ENCODE measurements at places on chromosomes 4 and X.
A peak's percentile ranks its signal among the peaks of the same experiment; 100 is the strongest.

DNA sequence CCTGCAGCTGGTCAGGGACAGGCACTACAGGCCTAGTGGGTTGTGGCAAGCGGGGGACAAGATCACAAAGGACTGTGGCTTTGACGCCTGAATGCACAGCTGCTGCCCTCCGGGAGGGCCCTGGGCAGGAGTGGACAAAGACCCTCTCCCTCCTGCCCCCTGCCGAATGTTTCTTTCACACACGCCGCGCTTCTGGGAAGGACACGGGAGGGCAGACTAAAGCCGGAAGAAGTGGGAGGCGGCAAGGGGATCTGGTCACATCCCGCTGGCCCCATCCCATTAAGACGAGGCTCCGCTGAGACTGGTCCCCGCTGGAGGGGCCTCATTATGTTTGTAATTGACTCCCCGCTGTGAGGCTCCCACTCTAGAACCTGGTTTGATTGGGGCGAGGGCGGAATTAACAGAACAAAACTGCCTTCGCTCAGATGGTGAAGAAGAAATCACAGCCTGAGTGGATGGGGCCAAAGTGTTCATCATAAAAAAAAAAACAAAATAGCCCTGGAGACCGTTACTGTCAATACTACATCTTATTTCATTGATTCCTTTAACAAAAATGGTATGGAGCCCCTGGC, 37.8 kb upstream of the PSAPL1 start:
- DNase-seq: no peak

- DNase-seq: no peak
Measured at GRCh38 chr4:107818301-107818910, 6.3 kb upstream of the SGMS2 start.

GRCh38 chr4:182806259-182807252, 110.6 kb downstream of the DCTD start:
- DNase-seq: peak; percentile 38

- DNase-seq: no peak
Measured at GRCh38 chr4:76003035-76003434, 4.3 kb downstream of the CXCL9 start.

DNA sequence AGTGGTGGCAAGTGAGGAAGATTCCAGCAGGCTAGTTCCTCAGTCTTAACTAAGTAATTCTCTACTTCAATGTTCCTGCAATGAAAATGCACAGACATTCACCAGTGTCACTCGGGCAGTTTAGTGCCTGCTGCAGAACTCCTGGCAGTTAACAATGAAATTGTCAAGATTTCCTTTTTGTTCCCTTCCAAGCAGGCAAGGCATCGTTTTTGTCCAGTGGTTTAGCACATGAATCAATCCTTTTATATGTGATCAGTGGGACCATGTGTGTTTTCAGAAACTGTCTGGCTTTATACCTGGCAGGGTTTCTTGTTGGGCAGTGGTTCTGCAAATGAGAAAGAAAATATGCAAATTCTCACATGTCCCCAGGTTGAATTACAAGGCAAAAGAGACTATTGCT, 122.2 kb downstream of the GBA3 start:
- DNase-seq: no peak

GRCh38 chr4:163949976-163950601, 455.6 kb downstream of the TMA16 start:
- no peak for DNase-seq

- no peak for DNase-seq
Measured at GRCh38 chr4:16677001-16677944, 221.2 kb downstream of the LDB2 start.

DNA sequence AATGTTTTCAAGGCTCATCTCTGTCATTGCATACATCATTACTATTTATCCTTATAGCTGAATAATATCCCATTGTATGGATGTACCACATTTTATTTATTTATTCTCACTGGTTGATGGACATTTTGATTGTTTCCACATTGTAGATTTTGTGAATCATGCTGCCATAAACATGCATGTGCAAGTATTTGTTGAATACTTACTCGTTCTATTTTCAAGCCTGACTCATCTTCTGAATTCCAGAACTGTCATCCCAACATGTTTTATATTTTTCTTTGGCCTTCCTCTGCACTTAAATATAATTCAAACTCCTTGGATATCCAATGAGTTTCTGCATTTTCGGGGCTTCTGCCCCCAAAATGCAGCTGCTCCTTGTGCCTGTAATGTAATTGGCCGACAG, 77.6 kb downstream of the MXRA5 start:
- DNase-seq: no peak

GRCh38 chr4:72893354-72894066, 176.0 kb downstream of the COX18 start:
- DNase-seq: no peak

DNA sequence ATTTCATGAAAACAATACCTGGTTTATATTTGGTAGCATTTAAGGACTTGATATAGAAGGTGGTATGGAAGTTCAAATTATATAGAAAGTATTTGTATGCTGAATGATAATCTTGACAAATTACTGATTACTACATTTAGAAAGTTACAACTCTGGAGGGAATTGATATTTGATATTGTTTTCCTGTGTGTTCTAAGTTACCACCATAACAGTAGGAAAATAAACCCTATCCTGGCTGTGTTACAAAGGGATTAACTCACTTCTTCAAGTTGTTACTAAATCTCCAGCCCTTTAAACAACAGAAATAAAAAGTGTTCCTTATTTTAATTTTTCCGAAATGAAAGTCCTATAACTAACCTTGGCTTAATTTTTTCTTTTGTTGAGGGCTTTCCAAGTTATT, 36.6 kb downstream of the FHL1 start:
- no peak for DNase-seq

- no peak for DNase-seq
Measured at GRCh38 chr4:87575408-87575807, 32.9 kb upstream of the DSPP start.

DNA sequence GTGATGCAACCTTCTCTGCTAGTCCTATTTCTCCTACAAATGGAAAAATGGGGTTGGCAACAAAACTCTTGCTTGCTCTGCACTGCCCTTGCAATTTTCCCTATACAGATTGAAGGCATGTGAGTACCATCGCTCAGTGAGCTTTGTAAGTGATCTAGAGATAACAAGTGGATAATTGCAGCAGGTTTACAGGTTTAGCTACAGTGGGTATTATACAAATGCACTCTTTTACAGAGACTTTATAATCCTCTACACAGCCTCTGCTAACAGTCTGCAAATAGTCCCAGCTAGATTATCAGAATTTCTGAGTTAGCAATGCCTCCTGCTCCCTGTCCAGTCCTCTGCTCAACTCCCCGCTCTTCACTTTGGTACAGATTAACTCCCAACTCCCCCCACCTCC, 11.1 kb downstream of the LEF1 start:
- DNase-seq: no peak

DNA sequence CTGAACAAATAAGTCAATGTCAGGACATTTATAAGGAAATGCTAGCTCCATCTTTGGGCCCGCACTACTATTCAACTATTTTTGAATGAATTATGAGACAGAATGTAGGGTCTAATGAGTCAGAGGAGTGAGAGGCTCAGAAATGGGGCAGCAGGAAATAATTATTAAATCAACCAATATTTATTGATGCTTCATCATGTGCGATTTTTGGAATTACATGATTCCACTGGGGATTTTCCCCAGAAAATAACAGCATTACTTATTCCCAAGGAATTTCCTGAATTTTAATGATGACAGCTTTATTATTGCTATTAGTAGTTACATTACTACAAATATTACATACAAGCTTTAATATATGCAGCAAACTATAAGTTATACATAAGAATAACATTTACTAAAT, 49.3 kb upstream of the PHF8 start:
- no peak for DNase-seq

- no peak for DNase-seq
Measured at GRCh38 chrX:21457718-21458117, 83.5 kb downstream of the CNKSR2 start.

GRCh38 chrX:38575888-38576287, 14.5 kb downstream of the TSPAN7 start:
- DNase-seq: no peak

GRCh38 chrX:7090641-7091040, 56.9 kb upstream of the STS start:
- no peak for DNase-seq

GRCh38 chr4:11842620-11843263, 414.0 kb upstream of the HS3ST1 start:
- DNase-seq: peak; percentile 34

DNA sequence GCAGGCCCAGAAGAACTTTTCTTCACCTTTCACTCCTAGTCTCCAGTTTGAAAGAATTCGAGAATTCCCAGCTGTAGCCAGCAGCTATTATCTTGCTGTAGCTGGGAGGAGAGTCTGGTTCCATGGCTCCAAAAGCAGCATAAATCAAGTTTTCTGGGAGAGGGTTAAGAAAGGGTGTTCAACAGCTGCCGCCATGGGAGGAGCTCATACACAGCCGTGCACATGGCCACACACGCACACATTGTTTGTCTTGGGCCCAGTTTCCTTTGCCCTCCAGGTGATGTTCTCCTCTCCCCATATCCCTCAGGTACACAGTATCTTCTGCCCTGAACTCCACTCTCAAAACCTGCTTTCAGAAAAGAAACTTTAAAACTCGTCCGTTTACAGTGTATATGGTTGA, 4.1 kb upstream of the GPC3 start:
- DNase-seq: no peak

DNA sequence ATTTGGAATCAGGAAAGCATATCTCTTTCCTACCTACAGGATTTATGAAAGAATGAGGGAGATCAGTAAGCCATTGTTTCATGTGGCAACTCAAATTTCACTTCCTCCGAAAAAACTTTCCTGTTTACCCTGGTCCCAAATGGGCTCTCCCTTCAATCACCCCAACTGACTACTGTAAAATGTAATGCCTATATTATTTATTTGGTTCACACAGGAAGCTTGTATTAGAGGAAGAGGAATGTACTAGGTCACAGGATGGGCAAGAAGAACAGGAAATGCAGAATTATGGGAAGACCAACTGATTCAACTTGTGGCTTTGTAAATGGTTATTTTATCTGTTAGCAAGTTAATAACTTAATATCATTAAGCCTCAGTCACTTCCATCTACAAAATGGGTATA, 23.1 kb downstream of the COL4A6 start:
- no peak for DNase-seq

GRCh38 chr4:24211856-24212255, 322.0 kb upstream of the PPARGC1A start:
- DNase-seq: no peak

- DNase-seq: no peak
Measured at GRCh38 chr4:151810476-151810875, 49.7 kb upstream of the GATB start.

- peak; percentile 12 for DNase-seq
Measured at GRCh38 chr4:102319594-102319993, 25.7 kb downstream of the SLC39A8 start.

DNA sequence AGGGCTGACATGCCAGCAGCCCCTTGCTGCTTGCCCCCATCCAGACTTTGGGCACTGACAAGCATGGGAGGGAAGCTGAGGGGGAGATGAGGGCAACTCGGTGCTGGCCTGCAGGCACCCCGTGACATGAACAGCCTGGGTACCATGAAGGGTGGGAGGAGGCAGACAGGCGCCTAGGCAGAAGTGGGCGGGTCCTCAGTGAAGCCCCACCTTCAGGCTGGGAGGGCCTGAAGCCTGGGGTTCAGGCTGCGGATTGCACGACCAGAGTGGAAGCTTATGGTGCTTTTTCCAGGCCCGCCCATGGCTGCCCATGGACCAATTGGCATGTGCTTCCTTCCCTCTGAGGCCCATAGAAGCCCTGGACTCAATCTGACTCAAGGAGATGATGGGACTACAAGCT, 354.1 kb downstream of the GRIA2 start:
- no peak for DNase-seq

DNA sequence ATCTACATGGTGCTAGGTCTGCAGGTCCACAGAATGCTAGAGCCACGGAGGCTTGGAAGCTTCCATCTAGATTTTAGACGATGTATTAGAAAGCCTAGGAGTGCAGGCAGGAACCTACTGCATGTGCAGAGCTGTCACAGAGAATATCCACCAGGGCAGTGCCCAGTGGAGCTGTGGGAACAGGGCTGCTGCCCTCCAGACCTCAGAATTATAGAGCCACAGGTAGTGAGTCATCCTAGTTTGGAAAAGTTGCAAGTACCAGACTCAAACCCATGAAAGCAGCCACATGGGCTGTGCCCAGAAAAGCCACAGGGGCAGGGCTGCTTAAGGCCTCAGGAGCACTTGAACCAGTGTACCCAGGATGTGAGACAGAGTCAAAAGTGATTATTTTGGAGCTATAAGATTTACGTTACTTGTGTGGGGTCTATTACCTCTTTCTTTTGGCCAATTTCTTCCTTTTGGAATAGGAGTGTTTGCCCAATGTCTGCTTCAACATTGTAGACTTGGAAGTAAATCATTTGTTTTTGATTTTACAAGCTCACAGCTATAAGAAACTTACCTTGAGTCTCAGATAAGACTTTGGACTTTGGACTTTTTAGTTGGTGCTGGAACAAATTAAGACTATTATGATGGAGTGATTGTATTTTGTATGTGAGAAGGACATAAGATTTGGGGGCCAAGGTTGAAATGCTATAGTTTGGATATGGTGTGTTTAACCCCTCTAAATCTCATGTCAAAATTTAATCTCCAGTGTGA, 143.5 kb upstream of the CHRDL1 start:
- DNase-seq: peak; percentile 14

- DNase-seq: no peak
Measured at GRCh38 chrX:22445880-22446279, 173.2 kb downstream of the CBLL2 start.

- DNase-seq: peak; percentile 88
Measured at GRCh38 chr4:173252024-173252935, 81.9 kb downstream of the HMGB2 start.

DNA sequence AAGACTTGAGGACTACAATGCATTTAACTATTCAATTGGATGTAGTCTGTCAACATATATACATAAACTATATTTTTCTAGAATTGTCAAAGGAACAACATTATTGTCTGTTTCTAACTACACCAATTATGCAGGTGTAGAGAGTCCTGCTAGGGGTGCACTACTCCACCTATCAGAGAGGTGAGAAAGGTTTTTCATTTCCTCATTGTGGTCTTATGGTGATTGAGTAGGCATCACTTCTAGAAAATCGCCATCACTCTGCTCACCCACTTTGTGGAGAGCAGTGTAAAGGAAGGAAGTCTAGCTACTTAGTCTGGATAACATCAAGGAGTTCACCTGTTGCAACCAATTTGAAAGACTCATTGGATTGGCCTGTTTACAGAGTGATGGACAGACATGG, 4.4 kb upstream of the ADH1C start:
- DNase-seq: no peak

- no peak for DNase-seq
Measured at GRCh38 chrX:143623657-143624056, 12.2 kb downstream of the SLITRK4 start.

GRCh38 chr4:148441624-148441985, 609 bp downstream of the NR3C2 start:
- no peak for DNase-seq

- DNase-seq: peak; percentile 63
Measured at GRCh38 chr4:25551605-25552004, 104.0 kb upstream of the SLC34A2 start.

DNA sequence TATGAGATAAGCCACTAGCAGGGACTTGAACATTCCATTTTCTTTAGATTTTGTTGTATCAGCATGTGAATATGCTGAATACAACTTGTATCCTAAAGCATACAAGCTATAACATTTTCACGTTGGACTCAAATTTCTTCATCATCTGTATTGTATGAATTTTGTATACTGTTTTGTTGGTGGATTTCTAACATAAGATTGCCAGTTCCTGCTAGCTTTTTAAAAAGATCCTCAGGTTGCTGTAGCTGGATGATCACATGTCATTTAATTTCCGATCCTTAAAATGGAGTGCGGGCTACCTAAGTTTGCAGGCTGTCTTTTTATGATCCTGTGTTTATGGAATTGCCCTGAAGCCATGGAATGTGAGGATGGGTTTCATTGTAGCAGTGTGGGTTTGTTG, 6.9 kb downstream of the PDLIM5 start:
- DNase-seq: no peak
